ENCODE measurements at places on chromosomes 6 and 20.

DNA sequence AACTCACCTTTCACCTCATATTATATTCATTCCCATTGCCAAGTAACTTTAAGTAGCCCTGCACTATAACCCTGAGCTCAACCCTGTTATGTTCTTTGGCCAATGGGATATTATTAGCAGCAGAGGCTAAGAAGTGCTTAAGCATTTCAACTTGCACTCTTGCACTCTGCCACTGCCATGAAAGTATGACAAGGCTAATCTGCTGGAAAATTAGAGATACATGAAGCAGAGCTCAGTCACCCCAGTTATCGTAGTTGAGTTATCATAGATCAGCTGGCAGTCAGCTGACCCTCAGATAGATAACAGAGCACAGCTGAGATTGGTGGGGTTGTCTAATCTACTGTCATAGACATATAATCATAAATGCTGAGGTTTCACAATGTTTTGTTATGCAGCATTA, 209.4 kb upstream of the RUNX2 start:
- no peak for DNase-seq

DNA sequence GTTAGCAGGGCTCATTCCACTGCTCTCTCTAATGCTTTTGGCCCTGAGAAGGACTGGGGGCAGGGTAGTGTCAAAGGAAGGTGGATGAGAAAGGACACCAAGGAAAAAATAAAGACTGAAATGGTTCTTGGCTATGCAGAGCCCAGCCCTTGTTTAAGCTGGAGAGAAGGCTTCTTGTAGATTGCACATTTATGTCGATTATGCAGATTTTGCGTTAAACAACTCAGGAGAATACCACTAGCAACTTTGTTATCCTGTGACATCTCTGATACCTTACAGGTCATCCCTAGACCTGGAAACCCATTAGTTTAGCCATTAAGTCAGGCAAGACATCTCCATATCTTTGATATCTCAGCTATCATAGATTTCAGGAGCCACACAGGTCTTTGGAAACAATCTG, 11.1 kb upstream of the IL17F start:
- DNase-seq: no peak

- no peak for DNase-seq
Measured at GRCh38 chr6:97958134-97958533, 675.1 kb upstream of the MMS22L start.

GRCh38 chr6:36774331-36774730, 64.9 kb downstream of the CPNE5 start:
- no peak for DNase-seq

GRCh38 chr6:129748901-129749748, 39.1 kb upstream of the ARHGAP18 start:
- no peak for DNase-seq

GRCh38 chr20:35907017-35907701, 47.1 kb downstream of the SCAND1 start:
- no peak for DNase-seq

DNA sequence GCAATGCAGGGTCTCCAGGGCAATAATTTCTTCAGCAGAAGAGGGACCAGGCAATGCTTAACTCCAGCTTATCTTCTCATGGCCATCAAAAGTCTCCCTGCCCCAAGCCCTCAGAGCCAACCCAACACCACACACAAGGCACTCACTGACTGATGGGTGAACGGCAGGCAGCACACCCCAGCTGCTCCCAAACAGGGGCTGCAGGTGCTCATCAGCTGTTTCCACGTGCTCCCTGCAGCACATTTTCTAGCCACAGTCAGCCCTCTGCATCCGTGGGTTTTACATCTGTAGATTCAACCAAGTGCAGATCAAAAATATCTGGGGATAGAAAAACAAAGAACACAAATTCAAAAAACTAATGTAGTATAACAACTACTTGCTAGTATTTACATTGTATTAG, 4.0 kb upstream of the GABRR1 start:
- no peak for DNase-seq

- DNase-seq: no peak
Measured at GRCh38 chr6:11747021-11747420, 31.6 kb downstream of the ADTRP start.

DNA sequence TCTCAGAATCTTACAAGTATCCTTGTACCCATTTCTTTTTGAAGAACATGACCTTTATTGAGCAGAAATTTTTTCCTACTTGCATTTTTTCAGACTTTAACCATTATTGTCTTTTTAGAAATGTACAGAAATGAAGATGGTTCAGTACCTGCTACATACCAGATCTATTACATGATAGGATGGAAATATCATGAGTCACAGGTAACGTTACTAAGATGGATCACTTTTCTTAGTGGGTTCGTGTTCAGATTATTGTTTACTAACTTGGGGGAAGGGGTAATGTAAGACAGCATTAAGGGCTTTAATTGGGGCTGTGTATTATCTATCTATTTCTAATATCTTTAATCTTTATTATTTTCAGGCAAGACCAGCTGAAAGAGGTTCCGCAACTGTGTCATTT, 31.9 kb downstream of the NDUFAF5 start:
- no peak for DNase-seq

- no peak for DNase-seq
Measured at GRCh38 chr6:31580438-31580740, 1.8 kb downstream of the LTB start.

DNA sequence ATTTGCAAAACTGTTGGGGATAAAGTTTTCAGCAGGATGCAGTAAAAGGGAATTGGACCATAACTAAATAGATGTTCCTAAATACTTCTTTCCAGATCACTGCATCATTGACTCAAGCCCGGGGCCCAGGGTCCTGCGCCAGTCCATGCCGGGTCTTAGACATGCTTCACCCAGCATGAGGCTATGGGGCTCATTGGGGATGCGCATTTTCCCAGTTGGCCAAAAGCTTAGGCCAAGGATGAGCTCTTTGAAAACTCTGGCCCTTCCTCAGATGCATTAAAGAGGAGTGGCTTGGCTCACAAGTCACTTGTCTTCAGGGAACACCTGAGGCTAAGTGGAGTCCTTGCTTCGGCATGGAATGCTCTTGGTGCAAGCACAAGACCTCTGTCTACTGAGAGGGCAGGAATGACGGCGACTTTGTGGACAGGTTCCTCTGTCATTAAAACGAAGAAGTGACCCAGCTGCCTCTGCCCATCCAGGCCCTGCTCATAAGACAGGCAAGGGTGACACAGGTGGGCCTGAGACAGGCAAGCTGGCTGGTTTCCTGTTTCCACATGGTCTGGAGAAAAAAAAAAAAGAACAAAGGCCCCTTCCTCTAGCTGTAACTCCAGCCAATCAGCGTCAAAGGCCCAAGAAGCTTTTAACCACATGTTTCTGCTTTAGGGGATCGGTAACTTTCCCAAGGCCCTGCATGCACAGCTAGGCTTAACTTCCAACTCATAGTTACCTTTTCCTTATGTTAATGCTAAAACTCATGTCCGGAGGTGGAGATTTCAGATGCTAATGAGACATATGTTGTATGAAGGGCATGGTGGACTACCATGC, 81.4 kb upstream of the CDH4 start:
- DNase-seq: no peak

DNA sequence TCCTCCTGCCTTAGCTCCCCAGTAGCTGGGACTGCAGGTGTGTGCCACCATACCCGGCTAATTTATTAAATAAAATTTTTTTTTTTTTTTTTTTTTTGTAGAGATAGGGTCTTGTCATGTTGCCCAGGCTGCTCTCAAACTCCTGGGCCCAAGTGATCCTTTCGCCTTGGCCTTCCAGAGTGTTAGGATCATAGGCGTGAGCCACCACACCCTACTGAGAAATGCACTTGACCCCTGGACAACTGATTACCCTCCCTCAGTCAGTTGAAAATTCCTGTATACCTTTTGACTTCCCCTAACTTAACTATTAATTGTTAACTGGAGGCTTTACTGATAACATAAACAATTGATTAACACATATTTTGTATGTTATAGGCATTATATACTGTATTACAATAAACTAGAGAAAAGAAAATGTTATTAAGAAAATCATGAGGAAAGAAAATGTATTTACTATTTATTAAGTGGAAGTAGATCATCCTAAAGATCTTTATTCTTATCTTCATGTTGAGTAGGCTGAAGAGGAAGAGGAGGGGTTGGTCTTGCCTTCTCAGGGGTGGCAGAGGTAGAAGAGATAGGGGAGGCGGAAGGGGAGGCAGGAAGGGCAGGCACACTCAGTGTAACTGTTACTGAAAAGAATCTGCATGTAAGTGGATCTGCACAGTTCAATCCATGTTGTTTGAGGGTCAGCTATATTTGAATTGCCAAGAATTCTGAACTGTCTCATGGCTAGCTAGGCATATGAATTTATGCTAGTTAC, 104.3 kb downstream of the FARS2 start:
- no peak for DNase-seq

DNA sequence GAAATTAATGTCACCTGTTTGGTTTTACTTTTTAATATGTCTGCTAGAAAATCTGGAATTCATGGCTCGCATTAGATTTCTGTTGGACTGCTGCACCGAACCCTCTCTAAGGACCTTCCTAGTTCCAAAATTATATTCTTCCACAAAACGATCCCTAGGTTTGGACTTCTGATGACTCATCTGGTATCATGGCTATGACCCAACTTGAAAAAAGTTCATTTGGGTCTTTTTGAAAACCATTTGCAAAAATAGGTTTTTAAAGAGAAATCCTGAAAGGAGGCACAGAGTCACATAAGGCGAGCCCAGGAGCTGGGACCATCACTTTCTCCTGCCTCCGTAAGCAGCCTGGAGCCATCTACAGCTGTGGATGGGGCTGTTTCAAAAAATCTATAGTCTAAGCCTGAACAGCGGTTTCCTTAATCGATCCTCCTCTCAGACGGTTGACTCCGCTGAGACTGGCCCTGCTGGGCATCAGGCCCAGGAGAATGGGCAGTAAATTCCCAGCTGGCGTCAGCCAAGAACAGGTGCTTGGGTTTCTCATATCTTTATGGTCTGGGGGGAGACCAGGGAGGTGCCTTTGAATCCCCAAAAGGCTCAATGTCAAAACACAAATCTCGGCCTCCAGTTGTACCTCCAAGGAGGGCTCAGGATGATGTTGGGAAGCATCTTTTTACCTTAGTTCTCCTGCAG, 44.6 kb downstream of the SLC24A3 start:
- DNase-seq: no peak

All from stimulated activated CD8-positive, alpha-beta memory T cell treated with anti-CD3 and anti-CD28 coated beads, Interleukin-2, amount 100 ng/mL, for 48 hours (primary cell).